ENCODE measurements at places on chromosomes 1 and 21.

DNA sequence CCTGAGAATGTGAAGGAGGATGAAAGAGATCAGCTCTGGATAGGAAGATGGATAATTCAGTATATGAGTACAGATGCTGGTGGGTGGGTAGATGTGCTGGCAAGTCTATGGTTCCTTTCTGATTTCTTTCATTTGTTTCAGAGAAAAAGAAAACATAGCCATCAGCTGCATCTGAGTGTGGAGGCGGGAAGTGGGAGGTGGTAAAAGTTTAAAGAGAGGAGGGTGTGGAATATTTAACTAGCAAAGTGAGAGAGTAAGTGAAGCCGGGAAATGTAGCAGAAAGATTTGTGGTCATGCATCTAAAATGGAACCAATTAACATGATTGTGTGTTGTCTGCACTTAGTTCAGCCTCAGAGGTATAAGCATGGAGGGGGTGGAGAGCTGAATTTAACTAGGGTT is 16.4 kb downstream of the RPE65 start:
- no peak for DNase-seq

DNA sequence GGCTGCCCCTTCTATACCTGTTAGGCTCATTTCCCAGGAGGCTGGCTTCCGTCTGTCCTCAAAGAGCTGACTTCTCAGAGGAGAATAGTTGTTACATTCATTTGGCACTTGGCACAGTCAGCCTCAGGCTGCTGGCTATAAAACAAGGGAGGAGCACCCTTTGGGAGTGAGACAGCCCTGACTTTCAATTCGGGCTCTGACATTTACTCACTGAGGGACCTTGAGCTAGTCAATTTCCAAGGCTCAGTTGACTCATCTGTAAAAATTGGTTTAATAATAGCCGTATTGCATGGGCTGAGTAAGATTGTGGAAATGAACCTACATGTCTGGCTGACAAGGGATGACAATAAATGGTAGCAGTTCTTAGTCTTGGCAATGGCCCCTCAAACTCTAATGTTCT is 13.7 kb downstream of the ALX3 start:
- DNase-seq = no peak

- DNase-seq = no peak
These were observed 8.1 kb downstream of the SOD1 start for GRCh38 chr21:31667639-31668038.

DNA sequence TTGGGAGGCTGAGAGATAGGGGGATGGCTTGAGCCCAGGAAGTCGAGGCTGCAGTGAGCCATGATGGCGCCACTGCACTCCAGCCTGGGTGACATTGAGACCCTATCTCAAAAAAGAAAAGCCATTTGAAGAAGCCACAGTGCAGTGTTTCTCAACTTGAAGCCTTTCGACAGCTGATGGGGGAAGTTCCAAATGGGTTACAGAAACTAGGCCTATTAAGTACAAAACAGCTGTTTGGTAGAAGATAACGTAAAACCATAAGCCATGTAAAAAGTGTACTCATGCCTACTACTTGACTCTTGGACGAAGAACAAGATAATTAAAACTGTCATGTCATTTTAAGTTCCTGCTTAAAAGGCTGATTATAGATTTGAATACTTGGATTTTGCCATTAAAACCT is 16.6 kb downstream of the COPA start:
- no peak for DNase-seq

DNA sequence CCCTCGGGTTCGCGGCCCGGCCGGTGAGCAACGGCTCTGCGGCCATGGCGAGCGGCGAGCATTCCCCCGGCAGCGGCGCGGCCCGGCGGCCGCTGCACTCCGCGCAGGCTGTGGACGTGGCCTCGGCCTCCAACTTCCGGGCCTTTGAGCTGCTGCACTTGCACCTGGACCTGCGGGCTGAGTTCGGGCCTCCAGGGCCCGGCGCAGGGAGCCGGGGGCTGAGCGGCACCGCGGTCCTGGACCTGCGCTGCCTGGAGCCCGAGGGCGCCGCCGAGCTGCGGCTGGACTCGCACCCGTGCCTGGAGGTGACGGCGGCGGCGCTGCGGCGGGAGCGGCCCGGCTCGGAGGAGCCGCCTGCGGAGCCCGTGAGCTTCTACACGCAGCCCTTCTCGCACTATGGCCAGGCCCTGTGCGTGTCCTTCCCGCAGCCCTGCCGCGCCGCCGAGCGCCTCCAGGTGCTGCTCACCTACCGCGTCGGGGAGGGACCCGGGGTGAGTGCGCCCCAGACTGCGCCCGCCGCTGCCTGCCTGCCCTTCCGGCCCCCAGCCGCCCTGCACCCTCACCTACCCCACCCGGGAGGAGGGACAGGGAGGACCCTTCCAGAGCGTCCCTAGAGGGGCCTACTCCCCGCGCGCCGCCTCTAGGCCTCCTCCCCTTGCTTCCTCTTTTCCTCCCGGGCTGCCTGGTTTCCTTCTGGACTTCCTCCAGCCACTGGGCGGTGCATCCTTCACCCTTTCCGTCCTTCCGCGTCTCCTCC is at the start of gene RNPEP:
Gene RNPEP (plus strand): TSS at position 26 of the 757 bp plus-strand sequence. CDS start 19 bp downstream, at position 45.
- peak; percentile 59 for DNase-seq

- DNase-seq = no peak
These were observed 252.1 kb downstream of the FOXD2 start for GRCh38 chr1:47689894-47690293.

Data from SW 1271 (cell line).